ENCODE measurements at places on chromosomes 11 and 22.

GRCh38 chr11:95318498-95318897 is 87.5 kb upstream of the SESN3 start:
- DNase-seq: no peak

- no peak for DNase-seq
These were observed 81.1 kb downstream of the LRRC32 start for GRCh38 chr11:76589477-76589876.

DNA sequence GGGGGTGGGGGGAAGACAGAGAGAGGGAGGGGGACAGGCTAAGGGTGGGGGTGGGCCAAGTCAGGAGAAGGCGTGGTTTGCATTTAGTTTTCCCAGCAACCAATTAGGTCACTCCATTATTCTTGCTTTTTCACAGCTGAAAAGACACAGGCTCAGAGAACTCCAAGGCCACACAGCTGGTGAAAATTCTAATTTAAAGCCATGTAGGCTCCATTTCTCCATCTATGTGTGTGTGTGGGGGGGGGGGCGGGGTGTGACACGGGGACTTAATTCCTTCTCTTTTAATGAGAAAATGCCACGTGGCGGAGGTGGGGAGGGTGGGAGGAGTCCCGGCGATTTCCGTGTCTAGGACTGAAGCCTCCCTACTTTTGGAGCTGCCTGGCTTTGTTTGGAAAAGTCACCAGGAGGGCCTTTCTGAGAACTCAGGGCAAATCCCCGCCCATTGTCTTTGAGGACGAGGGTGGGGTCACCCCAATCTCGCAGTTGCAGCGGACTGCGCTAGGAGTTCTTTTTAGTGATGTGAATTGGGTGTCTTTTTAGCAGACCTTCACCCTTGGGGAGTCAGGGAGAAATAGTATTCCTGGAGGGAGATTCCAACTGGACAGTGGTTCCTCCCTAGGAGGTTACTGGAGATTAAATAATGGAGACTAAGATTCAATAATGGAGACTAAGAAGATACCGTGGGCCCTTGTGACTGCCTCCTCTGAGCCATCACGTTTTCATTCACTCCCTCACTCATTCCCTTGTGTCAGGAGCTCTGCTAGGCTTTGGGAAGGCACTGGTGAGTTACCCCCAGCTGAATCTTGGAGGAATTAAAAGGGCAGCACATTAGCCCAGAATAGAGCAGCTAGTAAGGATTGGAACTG is 36.4 kb upstream of the PTPRJ start:
- no peak for DNase-seq

DNA sequence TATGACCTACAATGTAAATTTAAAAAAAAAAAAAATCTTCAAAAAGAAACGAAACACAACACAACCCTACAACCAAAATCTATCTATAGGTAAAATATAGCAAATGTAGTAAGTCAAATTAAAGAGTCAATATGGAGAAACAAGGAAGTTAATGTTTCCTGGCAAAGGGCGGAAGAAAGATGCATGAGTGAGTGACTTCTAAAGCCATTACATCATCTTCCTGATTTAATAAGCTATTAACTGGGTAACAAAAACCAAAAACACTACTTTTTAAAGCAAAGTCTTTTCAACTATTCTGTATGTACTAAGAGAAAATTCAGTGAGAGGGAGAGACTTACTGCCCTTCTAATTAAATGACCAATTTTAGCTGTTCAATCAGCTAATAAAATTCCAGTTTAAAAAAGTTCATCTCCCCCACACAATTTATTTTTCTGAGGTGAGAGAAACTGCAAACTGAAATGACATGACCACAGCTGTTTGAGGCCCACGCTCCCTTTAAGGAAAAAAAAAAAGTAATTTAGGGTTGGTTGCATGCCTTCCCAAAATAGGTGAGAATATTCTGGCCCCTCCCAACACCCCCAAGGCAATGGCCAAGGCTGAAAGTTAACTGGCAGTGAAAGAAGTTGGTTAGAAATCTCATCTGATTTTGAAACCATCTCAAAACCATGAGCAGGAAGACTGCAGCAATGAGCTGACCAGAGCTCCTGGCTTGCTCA is 5.9 kb downstream of the SF1 start:
- no peak for DNase-seq

GRCh38 chr11:944711-945470 is 19.2 kb downstream of the AP2A2 start:
- no peak for DNase-seq

DNA sequence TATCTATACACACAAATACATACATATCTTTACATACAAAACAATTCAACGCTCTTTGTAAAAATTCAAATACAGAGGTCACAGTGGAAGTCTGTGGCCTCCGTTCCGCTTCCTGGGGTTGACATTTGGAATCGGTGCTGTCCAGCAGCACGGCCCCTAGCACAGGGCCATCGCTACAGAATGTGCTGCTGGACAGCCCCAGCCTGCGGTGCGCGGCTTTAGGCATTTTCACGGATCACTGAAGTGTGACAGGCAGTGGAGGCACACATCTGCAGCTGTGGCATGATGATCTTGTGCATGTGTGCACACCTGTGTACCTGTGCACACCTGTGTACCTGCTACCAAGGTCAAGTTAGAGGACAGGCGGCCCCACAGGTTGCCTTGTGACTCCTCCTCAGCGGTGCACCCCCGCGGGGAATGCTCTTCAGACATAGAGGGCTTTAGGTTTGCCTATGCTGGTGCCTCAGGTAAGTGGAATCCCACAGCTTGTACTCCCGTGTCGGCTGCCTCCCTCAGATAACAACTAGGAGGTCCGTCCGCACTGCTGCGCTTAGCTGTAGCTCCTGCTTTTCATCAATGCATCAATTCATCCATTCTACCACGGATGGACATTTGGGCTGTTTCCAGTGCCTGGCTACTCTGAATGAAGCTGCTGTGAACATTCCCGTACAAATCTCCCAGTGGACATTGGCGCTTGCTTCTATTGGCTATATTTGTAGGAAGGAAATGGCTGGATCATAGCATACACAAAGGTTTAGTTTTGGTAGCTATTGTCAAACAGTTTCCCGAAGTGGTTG is 29.9 kb downstream of the GAL start:
- no peak for DNase-seq

DNA sequence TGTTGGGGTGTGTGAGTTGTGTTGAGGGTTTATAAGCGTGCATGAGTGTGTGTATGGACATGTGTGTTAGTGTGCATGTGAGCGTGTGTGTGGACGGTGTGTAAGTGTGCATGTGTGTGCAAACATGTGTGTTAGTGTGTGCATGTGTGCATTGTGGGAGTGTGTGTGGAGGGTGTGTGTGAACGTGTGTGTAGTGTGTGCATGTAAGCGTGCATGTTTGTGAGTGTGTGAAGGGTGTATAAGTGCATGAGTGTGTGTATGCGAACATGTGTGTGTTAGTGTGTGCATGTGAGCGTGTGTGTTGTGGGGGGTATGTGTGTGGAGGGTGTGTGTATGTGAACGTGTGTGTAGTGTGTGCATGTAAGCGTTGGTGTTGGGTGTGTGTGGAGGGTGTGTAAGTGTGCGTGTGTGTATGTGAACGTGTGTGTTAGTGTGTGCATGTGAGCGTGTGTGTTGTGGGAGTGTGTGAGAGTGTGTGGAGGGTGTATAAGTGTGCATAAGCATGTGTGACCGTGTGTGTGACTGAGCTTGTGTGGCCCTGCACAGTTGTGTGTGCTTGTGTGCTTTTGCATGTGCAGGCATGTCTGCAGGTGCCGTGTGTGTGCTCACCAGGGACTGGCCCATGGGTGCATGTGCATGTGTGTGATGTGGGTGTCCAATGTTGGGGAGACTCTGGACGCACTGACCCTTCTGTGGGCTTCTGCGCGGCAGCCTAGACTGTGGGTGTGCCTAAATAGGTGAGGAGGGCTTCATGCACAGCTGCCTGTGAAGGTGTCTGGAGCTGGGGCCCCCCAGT is 866.2 kb downstream of the TBC1D22A start:
- DNase-seq: no peak

DNA sequence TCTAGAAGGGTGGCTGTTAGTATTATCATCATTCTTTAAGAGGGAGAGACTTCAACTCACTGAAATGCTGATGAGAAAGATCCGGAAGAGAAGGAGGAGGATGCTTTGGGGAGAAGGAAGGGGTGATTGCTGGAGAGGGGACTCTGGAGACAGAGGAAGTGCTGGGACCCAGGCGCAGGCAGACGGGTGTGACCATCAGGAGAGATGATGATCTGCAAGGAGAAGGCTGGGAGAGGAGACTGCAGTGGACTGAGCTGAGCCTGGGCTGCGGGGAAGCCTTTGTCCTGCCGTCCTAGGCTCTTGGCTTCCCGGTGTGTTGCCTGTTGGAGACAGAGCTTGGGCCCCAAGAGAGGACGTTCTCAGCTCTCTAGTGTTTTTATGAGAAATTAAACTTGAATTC is 22.6 kb downstream of the RASD2 start:
- no peak for DNase-seq

DNA sequence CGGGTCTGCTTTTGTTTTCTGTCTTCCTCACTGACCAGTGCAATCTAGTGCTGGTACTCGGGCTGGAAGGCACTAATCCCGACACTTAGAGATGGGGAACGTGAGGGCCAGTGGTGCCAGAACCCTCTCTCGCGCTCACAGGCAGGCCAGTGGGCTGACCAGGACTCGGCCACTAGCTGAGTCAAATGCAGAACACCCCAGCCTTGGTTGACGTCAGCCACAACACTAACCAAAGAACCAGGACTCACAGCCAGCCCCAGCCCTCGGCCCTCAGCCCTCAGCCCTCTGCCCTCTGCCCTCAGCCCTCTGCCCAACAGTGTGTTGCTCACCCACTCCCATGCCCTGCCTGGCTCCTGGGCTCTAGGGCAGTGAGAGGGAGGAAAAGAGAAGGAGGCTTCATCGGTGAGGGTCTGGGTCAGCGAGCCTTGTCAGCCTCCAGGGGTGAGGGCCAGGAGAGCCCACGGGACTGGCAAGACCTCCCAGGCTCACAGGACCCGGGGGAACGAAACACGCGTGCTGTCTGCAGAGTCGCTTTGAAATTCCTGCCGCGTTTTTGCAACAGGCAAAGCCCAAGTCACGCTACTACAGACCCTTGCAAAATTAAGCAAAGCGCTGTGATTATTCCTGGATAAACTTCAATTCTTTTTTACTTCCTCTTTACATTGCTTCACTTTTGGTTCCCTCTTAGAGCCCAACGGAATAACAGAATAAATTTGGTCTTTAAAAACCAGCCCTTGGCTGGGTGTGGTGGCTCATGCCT is 27.5 kb downstream of the KIAA0930 start:
- DNase-seq: no peak

- DNase-seq: no peak
These were observed 455.4 kb upstream of the CNTN5 start for GRCh38 chr11:98565311-98565710.

GRCh38 chr11:120642196-120642894 is 130.8 kb downstream of the GRIK4 start:
- DNase-seq: no peak

- DNase-seq: peak; percentile 36
These were observed 875 bp upstream of the STT3A start for GRCh38 chr11:125591649-125592304.

DNA sequence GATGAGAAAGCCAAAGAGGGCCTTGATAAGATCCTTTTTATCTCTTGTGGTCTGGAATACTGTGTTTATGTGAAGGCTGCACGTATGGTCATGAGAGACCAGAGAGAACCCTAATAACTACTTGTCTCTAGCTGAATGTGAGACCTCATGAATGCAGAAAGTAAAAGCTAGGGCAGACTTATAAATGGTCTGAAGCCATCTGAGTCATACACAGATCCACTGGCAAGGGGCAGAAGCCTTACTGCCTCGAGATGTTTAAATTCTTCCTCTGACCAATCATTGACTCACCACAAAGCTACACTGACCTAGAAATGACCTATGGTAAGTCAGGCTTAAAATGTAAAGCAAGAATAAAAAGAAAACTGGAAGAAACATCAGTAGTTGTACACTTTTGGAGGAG is 22.7 kb upstream of the OR4B1 start:
- no peak for DNase-seq

- DNase-seq: peak; percentile 45
These were observed 3.4 kb downstream of the CLPB start for GRCh38 chr11:72430741-72431570.

GRCh38 chr22:38029901-38030300 is 27.3 kb upstream of the PICK1 start:
- no peak for DNase-seq

DNA sequence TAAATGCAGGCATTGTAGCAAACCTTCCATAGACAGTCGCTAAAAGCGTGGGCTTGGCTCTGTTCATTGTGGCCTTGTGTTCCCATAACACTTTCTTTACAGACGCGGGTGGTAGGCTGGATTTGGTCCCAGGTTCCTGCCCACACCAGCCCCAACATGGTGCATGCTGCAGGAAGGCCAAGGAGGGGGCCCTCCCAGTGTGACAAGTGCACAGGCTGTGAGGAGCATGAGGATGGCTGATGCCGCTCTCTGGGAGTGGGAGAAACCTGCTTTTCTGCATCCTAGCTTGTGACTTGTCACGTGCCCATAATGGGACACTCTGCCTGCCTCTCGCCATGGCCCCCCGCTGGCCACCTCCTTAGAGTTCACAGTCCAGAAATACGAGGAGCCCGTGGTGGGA is 161.8 kb upstream of the B3GAT1 start:
- DNase-seq: no peak

- DNase-seq: no peak
These were observed 42.4 kb upstream of the DMC1 start for GRCh38 chr22:38612217-38613006.

- peak; percentile 56 for DNase-seq
These were observed 22.3 kb downstream of the HPS4 start for GRCh38 chr22:26461188-26461810.

- no peak for DNase-seq
These were observed 110.6 kb downstream of the MSANTD4 start for GRCh38 chr11:105911454-105911853.

DNA sequence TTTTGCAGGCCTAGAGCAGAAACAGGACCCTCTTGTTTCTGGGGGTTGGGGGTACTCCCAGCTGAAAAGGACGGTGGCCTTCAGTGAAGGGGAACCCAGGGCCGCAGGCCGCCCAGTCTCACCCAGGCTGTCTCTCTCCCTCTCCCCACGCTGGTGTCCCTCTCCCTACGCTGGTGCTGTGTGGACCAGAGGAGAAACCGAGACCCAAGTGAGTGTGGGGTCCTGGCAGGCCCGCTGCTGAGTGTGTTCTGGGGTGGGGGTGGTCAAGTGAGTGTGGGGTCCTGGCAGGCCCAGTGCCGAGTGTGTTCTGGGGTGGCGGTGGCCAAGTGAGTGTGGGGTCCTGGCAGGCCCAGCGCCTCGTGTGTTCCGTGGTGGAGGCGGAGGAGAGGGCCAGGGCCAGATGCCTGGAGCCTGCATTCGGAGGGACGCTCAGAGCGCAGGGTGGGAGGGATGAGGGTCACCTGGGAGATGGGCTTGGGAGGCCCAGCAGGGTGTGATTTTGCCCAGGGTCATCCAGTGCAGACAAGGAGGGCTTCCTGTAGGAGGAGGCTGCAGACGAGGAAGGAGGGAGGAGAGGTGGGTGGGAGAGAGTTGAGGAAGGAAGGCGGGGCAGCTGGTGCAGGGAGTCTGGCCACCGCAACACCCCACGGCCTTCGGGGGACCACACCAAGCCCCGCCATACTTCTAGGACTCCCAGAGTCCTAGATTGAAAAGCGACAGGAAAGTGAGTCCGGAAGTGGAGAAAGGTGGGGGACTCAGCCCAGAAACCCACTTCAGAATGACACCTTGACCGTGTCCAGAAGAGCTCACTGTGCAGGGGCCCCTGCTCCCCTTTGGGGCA is 10.3 kb downstream of the TNNT3 start:
- DNase-seq: no peak

Data from body of pancreas (tissue), 4 donors.